ENCODE measurements at places on chromosomes 1 and 21.

GRCh38 chr21:15422783-15423182 lies 307.0 kb upstream of the USP25 start:
- no peak for DNase-seq

DNA sequence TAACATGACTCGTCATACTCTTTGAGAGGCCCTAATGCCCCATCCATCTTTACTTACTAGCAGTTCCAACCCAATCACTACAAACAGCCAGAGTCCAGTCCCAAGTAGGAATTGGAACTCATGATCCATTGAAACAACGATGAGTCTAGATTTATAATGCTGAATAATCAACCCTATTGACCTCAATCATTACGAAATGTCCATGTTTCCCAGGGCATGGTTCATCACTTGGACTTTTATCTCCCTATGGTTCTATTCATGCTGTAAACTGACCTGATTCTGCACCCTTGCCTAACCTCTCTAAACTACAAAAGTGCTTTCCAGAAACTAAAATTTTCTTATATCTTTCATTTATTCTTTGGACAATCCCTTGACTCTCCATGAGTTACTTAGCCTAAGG lies 840.0 kb upstream of the B3GALT2 start:
- no peak for DNase-seq

- DNase-seq, result no peak
These were observed 4.0 kb downstream of the WDR26 start for GRCh38 chr1:224430511-224431113.

GRCh38 chr1:169889871-169890270 lies 3.8 kb downstream of the SCYL3 start:
- no peak for DNase-seq

DNA sequence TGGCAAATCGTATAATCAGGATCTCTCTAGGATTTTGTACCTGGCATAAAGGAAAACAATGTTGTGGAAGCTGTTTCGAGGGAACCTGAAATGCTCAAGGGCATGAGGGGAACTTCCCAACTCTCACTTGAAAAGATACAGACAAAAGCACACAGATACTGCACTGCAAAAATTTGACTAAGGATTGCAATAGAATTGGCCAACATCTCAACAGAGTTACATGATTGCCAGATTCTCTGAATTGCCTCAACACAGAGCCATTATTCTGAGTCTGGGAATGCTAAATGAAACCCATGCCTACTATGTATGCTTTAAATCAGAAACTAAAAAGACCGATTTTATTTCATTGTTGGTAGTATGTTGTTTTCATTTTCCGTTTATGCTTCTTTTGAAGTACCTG lies 16.0 kb downstream of the KRTAP19-8 start:
- DNase-seq, result no peak

GRCh38 chr1:115670476-115671175 lies 28.9 kb downstream of the VANGL1 start:
- DNase-seq, result no peak

DNA sequence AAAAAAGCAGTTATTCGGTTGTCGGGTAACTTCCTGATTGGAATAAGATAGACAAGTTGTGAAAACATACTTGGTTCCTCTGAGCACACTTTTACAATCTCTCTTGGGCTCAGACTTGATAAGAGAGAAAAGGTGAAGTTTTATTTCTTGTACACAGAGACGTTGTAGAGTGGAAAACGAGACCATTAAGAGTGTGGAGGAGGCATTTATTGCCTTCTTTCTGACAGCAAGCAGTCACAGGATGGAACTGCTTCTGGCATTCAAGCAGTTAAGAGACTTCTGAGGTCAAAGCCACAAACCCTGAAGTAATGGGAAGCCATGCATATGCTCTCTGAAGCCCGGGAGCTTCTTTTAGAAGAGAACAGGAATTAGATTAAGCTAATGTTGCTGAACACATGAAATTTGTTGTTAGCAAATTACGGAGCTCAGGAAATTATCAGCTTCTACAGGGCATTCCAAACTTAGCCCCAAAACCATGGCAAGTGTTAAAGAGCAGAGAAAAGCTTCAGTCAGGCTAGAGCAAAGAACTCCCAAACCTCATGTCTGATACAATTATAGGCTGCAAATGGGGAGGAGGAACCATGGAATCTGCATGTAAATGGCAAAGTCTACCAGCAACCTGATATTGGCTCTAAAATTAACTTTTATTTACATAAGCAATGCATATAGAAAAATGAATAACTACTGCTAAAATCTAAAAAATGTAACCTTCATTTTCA lies 26.0 kb downstream of the S1PR1 start:
- no peak for DNase-seq

- peak; percentile 31 for DNase-seq
These were observed 9.6 kb downstream of the TMEM201 start for GRCh38 chr1:9598316-9598700.

- DNase-seq, result no peak
These were observed 1193.7 kb upstream of the ADGRL2 start for GRCh38 chr1:80607064-80607463.
